ENCODE measurements at places on chromosomes 13 and 19. TPM values are rescaled to one million over a fixed set of nuclear protein-coding genes. Genes with fewer than 3 reads are reported as not detected.

IGFL1 gene
- total RNA-seq, result not detected

RUBCNL gene
- total RNA-seq, result 3.4 TPM

GNA15 gene
- total RNA-seq, result 0.94 TPM

CBARP gene
- 15.3 TPM for total RNA-seq

CD37 gene
- 0.94 TPM for total RNA-seq

LHB gene
- total RNA-seq, result not detected

IGFL2 gene
- total RNA-seq, result 2.2 TPM

CYP2A6 gene
- not detected for total RNA-seq

CELF5 gene
- 84.8 TPM for total RNA-seq

ZNF285 gene
- 42.6 TPM for total RNA-seq

KIR3DL1 gene
- not detected for total RNA-seq

UBE2L5 gene
- 0.63 TPM for total RNA-seq

ADGRE3 gene
- not detected for total RNA-seq

ZNF420 gene
- 39.8 TPM for total RNA-seq

MAST1 gene
- 131 TPM for total RNA-seq

ZNF541 gene
- total RNA-seq, result under 0.01 TPM

KIR2DL3 gene
- not detected for total RNA-seq

All from parietal lobe (tissue), 2 donors.